H4 (cell line): ENCODE measurements at places on chromosomes 4 and X. TPM values are rescaled to one million over a fixed set of nuclear protein-coding genes. Genes with fewer than 3 reads are reported as not detected.

The UNC5C gene
- 9.1 and 11.3 TPM in 2 replicates for total RNA-seq

The CXCL13 gene
- total RNA-seq = not detected in 2 replicates

The GPRASP1 gene
- total RNA-seq = 0.08 and 0.19 TPM in 2 replicates

The CFP gene
- not detected in 2 replicates for total RNA-seq

The COX7B2 gene
- not detected in 2 replicates for total RNA-seq

The HOPX gene
- total RNA-seq = not detected in 2 replicates

The WAS gene
- 0.10 and 0.16 TPM in 2 replicates for total RNA-seq

The NSG1 gene
- 7.5 and 8.9 TPM in 2 replicates for total RNA-seq

The SLC16A2 gene
- total RNA-seq = 3.8 and 4.9 TPM in 2 replicates

The DDX53 gene
- total RNA-seq = not detected in 2 replicates

The PPP2R2C gene
- total RNA-seq = 0.91 and 1.3 TPM in 2 replicates

The PWWP3B gene
- total RNA-seq = 7.7 and 7.9 TPM in 2 replicates

The SSX2B gene
- total RNA-seq = 2.3 and 2.7 TPM in 2 replicates

The IQCM gene
- total RNA-seq = not detected in 2 replicates

The PDCL2 gene
- total RNA-seq = not detected in 2 replicates

The GLOD5 gene
- total RNA-seq = not detected in 2 replicates

The NPFFR2 gene
- total RNA-seq = 0.25 TPM in 1 of 2 replicates, not detected in the other

The HAND2 gene
- total RNA-seq = 0.06 and 1.2 TPM in 2 replicates

The FAM47E gene
- total RNA-seq = 3.9 and 4.9 TPM in 2 replicates

The KIT gene
- total RNA-seq = 1.2 and 1.6 TPM in 2 replicates

The CLIC2 gene
- total RNA-seq = 31.6 and 44.7 TPM in 2 replicates

The SMIM10 gene
- total RNA-seq = 7.2 and 7.6 TPM in 2 replicates

The PHEX gene
- 0.85 and 1.3 TPM in 2 replicates for total RNA-seq

The SRD5A3 gene
- total RNA-seq = 9.1 and 22.8 TPM in 2 replicates

The HTN1 gene
- total RNA-seq = not detected in 2 replicates

The ADGRG4 gene
- not detected in 2 replicates for total RNA-seq

The TBC1D9 gene
- 11.8 and 12.9 TPM in 2 replicates for total RNA-seq

The POLR2B gene
- total RNA-seq = 138 and 139 TPM in 2 replicates

The PPP1R2C gene
- total RNA-seq = not detected in 2 replicates

The AR gene
- total RNA-seq = 6.5 and 7.6 TPM in 2 replicates

The CLNK gene
- total RNA-seq = not detected in 2 replicates

The LRCH2 gene
- total RNA-seq = 4.5 and 6.2 TPM in 2 replicates

The CRLF2 gene
- total RNA-seq = not detected in 2 replicates

The DMRTC1 gene
- not detected in 2 replicates for total RNA-seq

The BCAP31 gene
- total RNA-seq = 233 and 264 TPM in 2 replicates
